ENCODE measurements at places on chromosomes 4 and X.

- DNase-seq = no peak
These were observed at the start of gene IL1RAPL2 for GRCh38 chrX:104565791-104566680. TSS of gene IL1RAPL2 (plus strand) at chrX:104566199.

DNA sequence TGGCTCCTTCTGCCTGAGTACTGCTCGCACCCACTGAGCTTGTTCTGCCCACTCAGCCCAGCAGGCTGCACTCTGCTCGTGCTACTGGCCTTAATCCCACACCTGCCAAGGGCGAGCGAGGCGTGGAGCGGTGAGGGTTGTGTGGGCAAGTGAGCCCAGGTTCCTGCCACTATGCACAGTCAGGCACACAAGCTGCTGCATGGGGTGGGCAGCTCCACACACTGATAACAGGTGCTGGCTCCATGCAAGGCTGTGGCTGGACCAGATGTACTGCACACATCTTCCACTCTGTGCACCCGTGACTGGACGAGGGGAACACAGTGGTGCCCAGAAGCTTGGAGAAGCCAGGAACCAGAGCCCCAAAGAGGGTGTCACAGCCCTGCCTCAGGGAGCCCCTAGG, 184.3 kb upstream of the NUDT6 start:
- DNase-seq = no peak

DNA sequence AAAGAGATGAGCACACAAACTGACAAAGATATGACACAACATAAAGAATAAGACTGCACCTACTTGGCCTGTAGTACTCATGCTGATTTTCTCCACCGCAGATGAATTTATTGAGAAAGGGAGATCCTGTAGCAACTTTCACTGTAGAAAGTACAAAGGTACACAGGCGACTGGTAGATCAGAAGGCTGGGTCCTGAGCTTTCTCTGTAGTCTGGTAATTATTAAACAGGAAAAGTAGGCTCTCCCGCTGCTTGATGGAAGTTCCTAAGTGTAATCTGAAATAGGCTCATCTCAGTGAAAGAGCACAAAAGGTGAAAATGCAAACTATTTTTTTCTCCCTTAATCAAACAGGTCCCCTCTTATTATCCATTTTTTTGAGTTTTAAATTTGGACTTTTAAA, at the start of gene ADH6:
Gene ADH6 (minus strand): TSS at position 175 of the 400 bp plus-strand sequence. CDS start 94 bp downstream, at position 81.
- no peak for DNase-seq

DNA sequence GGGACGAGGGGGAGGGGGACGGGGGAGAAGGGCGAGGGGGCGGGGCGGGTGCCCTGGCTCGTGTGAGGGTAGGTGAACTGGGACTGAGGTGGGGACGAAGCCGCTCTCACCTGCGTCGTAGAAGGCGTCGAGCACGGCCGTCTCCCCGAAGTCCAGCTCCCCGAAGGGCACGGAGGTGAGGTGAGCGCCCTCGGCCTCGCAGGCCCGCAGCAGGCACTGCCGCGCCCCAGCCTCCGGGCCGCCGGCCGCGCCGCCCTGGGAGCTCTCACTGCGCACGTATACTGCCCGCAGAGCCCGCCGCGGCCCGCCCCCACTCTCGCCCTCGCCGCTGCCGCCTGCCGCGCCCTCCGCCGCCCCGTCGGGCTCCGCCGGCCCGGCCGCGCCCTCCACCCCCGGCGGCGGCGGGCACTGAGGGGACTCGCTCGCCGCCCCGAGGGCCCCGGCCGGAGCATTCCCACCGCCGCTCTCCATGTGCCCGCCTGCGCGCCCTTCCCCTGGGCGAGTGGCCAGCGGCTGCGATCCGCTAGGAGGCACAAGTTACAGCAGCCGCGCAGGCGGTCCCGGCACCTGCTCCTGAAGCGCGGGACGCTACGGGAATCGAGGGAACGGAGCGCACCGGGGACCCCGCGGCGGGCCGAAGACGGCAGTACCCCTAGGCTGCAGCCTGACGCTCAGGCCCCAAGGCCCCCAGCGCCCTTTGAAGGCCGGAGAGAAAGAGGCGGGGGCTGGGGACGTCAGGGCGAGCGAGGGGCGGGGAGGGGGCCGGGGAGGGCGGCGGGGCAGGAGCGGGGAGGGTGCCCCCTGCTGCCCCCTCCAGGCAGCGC, at the start of gene MAP3K15:
Gene MAP3K15 (minus strand): TSS at position 718 of the 824 bp plus-strand sequence. CDS start 247 bp downstream, at position 471.
- DNase-seq = no peak

DNA sequence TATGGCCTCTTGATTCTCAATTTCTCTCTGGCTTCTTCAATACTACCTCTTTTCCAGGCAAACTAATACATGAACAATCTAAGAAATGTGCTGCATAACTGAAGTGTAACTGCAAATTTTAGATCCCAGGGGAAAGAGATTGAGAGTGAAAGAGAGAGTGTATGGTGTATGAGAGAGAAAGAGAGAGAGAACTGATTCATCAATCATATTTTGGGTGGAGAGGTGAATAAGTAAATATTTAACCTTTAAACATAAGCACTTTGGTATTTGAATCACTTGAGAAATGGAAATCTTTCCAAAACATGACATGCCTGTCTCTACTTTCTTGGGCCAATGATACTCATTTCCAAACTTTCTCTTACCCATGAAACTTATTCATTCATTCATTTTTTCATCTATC, 147.2 kb upstream of the DIPK2B start:
- DNase-seq = no peak

- no peak for DNase-seq
These were observed 241.4 kb downstream of the FRMPD4 start for GRCh38 chrX:12379671-12380070.

- DNase-seq = no peak
These were observed 41.1 kb downstream of the RFC1 start for GRCh38 chr4:39324897-39325613.

DNA sequence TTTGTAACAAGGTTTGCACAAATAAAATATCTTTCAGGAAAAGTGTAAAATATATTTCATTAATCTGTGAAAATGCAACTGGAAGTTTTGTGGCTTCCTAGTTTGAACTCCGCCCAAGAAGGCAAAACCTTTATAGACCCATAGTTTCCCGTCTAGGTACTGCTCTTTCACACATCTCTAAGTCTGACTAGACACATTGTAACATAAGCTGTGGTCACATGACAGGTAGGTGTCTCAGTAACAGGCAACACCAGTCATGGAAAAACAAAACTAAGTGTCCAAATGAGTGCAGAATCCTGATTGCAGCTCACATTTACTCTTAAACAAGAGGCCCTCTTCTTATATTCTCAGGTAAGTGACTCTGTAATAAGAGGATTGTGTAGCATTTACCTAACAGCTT, 55.6 kb downstream of the SNCA start:
- DNase-seq = no peak

DNA sequence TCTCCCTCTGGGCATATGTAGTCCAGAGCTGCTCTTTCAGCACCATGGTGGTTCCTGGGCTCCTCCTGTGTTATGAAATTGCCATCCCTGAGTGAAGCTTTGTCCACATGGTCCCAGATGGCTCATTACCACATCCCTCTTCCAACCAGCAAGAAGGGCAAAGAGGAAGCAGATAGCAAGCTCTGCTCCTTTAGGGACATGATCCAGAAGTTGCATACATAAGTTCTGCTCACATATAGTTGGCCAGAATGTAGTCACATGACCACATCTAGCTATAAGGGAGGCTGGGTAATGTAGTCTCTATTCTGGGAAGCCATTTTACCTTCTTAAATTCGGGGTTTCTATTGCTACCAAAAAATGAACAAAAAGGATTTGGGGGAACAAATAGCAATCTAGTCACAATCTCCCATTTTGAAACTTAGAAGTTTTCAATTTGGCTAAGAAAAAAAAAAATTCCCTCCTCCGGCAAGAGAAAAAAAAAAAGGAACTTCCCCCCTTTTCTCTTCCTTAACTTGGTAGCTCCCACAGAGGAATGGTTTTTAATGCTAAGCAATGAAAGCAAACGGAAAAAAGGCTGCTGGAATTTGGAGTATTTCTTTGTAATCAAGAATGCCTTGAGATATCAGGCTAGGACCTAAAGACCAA, 88.2 kb upstream of the USP9X start:
- DNase-seq = peak; percentile 63

GRCh38 chr4:7960017-7960789, 20.5 kb upstream of the AFAP1 start:
- no peak for DNase-seq

GRCh38 chrX:48471504-48471903, 1.4 kb upstream of the SLC38A5 start:
- no peak for DNase-seq

GRCh38 chr4:1465173-1466033, 59.2 kb upstream of the NKX1-1 start:
- DNase-seq = no peak

- DNase-seq = no peak
These were observed 386.1 kb upstream of the HS3ST1 start for GRCh38 chr4:11814758-11815157.

DNA sequence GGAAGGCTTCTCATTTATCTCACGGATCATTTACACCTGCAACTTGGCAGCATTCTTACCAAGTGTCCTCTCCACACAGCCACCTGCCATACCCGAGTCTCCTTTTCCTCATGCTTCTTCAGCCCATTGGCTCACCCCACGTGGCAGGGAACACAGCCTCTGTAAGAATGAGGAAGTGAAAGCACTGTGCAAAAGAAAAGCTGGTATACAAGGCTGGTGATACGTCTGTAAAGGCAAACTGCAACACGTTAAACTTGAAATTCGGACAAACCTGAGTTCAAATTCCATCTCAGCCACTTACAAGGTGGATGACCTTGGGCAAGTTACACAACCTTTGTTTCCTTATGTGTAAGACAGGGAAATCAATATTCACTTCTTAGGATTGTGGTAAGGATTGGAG, 164.0 kb upstream of the RASGEF1B start:
- no peak for DNase-seq

- DNase-seq = no peak
These were observed 2340.7 kb downstream of the PCDH7 start for GRCh38 chr4:33060674-33061542.

DNA sequence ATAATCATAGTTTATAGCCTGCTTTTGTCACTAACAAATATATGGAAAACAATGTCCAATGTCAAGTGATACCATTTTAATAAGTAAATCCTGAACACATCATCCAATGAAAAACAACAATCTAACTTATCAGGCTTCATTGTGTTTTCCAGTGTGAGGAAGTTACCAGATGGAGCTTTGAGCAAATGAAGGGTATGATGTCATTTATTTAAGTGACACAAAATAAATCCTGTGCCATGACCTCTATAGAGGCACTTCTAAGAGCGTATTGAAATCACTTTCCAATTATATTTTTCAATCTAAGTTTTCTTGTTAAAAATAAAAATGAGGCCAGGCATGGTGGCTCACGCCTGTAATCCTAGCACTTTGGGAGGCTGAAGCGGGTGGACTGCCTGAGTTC, 48.2 kb upstream of the NMU start:
- no peak for DNase-seq

GRCh38 chr4:139603576-139604410, 47.8 kb upstream of the SETD7 start:
- DNase-seq = no peak

DNA sequence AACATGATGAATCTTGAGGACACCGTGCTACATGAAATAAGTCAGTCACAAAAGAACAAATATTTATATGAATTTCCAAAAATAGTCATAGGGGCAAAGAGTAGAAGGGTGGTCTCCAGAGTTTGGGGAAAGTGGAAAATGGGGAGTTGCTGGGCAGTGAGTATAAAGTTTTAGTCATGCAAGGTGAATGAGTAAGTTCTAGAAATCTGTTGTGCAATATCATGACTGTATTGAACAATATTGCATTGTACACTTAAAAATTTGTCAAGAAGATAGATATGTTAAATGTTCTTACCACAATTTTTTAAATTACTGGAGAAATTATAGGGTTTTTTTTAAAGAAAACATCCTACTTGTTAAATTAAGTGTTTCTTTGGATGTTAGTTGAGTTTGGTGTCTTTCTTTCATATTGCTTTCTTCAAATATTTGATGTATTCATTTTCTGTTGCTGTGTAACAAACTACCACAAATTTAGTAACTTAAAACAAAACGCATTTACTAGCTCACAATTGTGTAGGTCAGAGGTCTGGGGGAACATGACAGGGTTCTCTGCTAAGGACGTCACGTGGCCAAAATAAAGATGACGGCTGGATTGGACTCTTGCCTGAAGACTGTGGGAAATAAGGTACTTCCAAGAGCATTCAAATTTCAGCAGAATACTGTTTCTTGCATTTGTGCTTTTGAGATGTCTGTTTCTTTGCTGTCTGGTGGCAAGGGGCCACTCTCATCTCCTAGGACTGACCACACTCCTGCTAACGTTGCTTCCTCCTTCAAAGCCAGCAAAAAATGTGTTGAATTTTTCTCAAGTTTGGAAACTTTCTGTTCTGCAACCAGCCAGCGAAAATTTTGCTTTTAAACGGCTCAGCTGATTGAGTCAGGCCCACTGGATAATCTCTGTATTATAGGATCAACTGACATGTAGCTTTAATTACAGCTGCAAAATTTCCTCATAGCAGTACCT, 76.7 kb downstream of the CPEB2 start:
- no peak for DNase-seq

- DNase-seq = no peak
These were observed 10.3 kb upstream of the CEP135 start for GRCh38 chr4:55938481-55938880.

GRCh38 chr4:183366206-183366835, 44.1 kb upstream of the CLDN24 start:
- no peak for DNase-seq

DNA sequence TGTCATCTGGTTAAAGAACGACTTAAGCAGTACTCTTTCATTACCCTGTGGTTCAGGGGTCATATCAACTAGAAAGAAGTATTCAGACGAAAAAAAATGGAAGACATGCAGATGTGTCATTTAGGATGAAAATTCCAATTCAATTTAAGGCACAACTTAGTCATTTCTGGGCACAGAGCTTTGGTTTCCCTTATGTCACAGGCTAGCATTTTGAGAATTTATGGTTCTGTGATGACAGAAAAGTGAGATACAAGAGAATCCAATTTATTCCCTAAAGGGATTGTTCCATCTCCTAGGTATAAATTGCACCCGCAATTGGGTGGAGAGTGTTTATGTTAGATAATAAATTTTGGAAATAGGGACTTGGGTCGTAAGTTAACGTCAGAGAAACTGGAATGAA, 306.6 kb downstream of the STK32B start:
- no peak for DNase-seq

DNA sequence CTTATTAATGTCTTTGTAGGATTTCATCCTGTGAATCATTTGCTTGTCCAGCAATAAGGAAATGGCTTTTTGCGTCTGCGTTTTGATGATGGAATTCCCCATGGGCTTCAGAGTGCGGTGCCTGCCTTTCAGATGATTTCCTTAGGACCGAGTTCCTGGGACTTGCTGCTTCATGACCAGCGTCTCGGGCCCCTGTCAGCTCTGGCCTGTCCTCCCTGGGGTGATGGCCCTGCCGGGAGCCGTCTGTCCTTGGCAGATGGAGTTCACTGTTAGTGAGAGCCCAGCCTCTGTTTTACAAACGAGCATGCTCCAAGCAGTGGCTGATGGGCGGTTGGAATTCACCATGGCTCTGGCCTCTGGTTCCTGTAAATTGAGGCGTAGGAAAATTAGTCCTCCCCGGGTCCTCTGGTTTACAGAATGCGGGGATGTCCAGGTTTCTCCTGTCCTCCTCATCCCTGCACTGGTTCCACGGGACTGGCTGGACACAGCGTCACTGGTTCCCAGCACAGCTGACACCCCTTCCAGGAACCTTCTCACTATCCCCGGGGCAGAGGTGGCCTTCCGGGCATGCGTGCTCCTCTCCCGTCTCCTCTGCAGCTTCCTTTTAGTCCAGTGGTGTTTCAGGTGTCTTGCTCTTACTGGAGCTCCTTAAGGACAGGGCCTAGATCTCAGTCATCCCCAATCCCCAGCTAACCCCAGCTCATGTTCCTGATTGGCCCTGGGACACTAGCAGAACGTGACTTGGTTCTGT, 34.9 kb downstream of the TBC1D14 start:
- DNase-seq = no peak
